ENCODE measurements at places on chromosomes 3 and 15.
A peak's percentile ranks its signal among the peaks of the same experiment; 100 is the strongest.

- DNase-seq: no peak
Observed at GRCh38 chr15:99506399-99506798, 59.4 kb upstream of the MEF2A start.

GRCh38 chr15:84633311-84634227 is 20.5 kb downstream of the WDR73 start:
- peak; percentile 43 for DNase-seq

GRCh38 chr15:75159244-75159643 is 42.4 kb upstream of the C15orf39 start:
- no peak for DNase-seq

GRCh38 chr3:123971406-123971805 is 10.4 kb upstream of the CCDC14 start:
- DNase-seq: no peak

- no peak for DNase-seq
Observed at GRCh38 chr3:11391174-11391879, 119.1 kb downstream of the ATG7 start.

- DNase-seq: no peak
Observed at GRCh38 chr15:95470529-95470928, 860.0 kb upstream of the NR2F2 start.

- DNase-seq: no peak
Observed at GRCh38 chr15:70867911-70868467, 14.0 kb upstream of the LARP6 start.

DNA sequence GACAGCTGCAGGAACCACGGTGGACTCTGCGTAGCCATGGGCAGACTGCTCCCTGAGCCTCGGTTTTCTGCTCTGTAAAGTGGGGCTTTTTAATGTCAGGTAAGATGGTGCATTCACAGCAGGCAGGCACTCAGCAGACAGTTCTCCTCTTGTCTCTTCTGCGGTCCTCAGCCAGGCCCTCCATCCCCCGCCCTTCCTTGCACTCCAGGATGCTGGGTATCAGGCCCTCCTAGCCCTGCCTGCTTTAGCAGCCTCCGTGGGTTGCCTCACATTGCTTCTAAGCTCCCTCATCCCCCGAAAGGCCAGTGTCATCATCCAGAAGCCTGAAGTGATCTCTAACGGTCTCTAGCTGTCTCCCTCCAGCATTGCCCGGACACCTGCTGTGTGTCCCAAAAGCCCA is 115.7 kb downstream of the WNT7A start:
- no peak for DNase-seq

DNA sequence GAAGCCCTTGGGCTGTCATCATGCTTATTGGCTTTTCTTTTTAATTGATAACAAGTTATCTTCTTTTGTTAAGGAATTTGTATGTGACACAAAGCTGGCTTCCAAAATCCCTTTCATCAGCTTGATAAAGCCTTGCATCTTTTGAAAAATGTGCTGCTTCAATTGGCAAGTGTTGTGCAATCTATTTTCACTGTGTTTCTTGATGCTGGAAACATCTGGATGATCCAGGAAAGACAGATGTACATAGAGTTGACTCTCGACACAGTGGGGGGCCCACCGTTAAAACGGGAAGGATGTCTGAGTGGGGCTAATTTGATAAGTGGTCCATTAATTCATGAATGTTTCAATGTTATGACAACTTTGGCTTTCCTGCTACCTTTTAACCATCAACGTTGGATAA is 158.3 kb upstream of the WNT5A start:
- DNase-seq: no peak

GRCh38 chr3:192915304-192915703 is 2.4 kb downstream of the MB21D2 start:
- DNase-seq: no peak

- no peak for DNase-seq
Observed at GRCh38 chr15:74171965-74172541, 1.5 kb upstream of the ISLR start.

GRCh38 chr3:143158014-143158988 is 38.7 kb downstream of the CHST2 start:
- no peak for DNase-seq

- DNase-seq: no peak
Observed at GRCh38 chr3:141184430-141184829, 47.2 kb upstream of the PXYLP1 start.

DNA sequence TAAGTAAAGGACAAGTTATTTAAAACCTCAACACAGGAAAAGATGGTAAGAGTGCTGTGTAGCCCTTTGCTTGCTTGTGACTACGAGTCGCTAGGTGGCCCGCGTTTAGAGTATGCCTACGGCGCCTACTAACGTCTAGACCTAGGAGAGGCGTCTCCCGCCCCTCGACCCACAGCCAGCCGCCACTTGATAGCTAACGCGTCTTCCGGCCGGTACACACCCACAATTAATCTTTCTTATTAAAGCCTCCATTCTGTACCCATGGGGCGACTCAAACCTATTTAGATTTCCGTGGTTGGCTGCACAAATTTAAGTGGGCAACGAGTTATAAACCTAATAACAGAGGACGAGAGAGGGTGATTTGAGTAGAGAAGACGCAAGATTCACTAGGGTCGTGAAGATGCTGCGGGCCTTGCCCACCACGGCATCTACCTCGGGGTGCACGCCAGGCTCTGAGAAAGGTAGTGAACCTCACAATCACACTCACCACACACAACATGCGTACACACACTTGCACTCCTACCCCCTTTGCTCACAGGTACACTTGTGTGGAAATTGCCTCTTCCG is 12.0 kb downstream of the SOX2 start:
- no peak for DNase-seq

- no peak for DNase-seq
Observed at GRCh38 chr15:64029110-64029509, 17.2 kb downstream of the DAPK2 start.

DNA sequence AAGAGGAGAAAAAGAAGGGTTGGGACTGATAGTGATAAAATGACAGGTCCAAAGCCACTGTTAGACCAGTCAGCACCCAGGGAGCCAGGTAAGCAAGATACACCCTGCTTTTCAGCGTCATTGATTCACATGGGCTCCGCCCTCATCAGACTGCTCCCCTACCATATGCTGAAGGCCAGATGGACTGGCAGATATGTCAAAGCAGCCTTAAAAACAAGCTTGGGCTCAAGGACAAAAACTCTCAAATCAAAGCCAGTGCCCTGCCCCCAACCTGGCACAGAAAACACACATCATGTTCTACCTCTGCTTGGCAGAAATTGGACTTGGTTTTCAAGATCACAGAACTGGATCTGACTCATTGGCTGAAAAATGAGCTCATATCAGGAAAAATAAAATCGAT is 33.4 kb downstream of the SH3BP5 start:
- no peak for DNase-seq

DNA sequence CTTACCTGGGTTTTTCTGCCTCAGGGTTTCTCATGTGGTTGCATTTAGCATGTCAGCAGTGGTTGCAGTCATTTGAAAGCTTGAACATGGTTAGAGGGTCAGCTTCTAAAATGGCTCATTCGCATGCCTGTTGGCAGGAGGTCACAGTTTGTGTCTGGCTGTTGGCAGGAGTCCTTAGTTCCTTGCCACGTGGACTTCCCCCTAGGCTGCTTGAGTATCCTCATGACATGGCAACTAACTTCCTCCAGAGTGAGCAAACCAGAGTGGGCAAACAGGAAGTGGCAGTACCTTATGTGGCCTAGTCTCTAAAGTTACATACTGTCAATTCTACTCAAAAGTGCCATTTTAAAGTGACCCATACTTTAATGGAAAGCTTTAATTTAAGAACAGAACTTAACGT is 3.4 kb upstream of the UNC13C start:
- DNase-seq: no peak

- DNase-seq: no peak
Observed at GRCh38 chr3:192273697-192274010, 453.7 kb downstream of the FGF12 start.

DNA sequence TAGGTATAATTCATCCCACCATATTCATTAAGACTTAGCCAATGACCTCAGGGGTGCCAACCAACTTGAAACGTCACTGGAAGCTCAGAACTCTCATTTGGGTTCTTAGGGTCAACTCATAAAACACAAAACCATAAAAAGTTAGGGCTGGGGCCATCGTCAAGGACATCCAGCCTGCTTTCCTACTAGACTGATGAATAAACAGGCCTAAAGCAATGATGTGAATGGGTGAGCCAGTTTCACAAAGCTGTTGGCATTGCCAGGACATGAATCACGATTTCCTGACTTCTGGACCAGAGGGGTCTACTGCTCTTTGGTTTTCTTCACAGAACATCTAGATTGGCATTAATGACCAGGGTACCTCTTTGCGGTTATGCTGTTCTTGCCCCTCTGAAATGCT is 64.7 kb downstream of the EOMES start:
- DNase-seq: no peak

- no peak for DNase-seq
Observed at GRCh38 chr15:88804257-88804656, 1.0 kb downstream of the ACAN start.

DNA sequence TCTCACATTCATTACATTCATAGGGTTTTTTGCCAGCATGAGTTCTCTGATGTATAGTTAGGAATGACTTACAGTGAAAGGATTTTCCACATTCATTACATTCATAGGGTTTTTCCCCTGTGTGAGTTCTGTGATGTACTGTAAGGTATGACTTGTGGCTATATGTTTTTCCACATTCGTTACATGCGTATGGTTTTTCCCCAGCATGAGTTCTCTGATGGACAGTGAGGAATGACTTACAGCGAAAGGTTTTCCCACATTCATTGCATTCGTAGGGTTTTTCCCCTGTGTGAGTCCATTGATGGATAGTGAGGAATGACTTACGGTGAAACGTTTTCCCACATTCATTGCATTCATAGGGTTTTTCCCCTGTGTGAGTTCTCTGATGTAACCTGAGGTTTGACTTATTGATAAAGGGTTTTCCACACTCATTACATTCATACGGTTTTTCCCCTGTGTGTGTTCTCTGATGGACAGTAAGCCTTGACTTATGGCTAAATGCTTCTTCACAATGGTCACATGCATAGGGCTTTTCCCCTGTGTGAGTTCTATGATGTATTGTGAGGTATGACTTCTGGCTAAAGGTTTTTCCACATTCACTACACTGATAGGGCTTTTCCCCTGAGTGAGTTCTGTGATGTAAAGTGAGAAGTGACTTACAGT is 47.4 kb downstream of the ZNF717 start:
- no peak for DNase-seq

DNA sequence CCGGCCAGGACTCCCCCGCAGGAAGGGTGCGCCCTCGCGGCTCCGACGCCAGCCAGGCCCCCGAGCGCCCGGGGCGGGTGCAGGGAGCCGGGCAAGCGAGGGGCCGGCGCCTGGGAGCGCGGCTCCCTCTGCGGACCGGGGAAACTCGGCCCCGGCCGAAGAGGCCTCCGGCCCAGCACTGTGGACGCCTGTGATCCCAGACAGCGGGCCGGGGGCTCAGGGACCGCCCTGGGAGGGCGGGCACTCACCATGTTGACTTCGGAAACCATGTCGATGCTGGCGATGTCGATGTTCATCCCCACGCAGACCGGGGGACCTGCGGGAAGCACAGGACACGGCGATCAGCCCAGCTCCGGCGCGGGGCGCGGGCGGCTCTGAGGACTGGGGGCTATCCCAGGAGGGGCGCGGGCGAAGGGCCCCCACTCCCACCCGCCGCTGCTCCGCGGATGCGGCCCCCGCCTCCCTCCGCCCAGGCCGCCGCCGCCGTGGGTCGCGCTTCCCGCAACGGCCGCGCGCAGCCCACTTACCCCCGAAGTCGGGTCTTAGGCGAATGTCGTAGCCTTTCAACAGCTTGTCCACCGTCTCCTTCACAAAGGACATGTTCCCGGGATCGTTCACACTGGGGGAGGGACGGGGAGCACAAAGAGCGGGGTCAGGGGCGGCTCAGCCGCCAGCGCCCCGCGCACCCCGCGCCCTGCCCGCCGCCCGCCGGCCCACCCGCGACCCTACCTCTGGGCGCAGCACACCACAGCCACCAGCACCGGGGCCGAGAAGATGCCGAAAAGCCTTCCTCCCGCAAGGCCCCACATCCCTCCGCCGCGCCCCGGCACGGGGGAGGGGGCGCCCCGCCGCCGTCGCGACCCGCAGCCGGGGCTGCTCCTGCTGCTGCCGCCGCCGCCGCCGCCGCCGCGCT is at the start of gene GABRB3:
GABRB3 (minus strand) TSS at position 913 of the 913 bp plus-strand sequence.
- no peak for DNase-seq

- no peak for DNase-seq
Observed at GRCh38 chr15:58597943-58598828, 151.3 kb downstream of the ADAM10 start.

DNA sequence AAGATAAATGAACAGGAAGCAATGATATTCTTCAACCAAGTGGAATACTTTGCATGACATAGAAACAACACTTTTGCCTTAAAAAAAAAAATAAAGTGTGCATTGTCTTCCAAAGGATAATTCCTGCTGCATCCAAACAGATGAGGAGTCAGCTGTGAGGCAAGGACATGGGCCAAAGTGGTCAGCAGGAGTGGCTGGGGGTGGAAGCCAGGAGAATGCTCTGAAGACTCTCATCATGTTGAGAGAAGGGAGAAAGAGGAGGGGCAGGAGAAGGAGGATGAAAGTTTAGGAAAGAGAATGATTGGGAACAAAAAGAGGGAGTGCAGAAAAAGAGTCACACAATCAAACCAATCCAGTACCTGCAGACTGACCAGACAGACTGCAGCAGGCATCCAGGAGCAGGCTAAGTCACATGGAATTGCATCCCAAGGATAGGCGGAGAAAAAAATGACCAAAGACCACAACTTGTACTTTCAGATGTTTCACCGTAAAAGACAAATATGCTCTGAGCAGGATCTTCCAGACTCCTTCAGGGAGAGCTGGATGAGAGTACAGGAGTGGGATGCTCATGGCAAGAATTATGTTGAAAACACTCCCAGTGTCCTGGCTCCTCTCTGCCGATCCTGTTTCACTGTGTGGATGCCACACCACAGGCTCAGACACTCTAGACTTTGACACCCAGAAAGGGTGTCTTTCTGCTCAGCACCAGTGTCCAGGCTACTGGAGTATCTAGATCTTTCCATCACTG is 11.9 kb downstream of the ABI3BP start:
- DNase-seq: no peak

- DNase-seq: no peak
Observed at GRCh38 chr15:92531406-92531805, 124.2 kb downstream of the FAM174B start.

- DNase-seq: peak; percentile 9
Observed at GRCh38 chr15:95446854-95447253, 883.6 kb upstream of the NR2F2 start.

DNA sequence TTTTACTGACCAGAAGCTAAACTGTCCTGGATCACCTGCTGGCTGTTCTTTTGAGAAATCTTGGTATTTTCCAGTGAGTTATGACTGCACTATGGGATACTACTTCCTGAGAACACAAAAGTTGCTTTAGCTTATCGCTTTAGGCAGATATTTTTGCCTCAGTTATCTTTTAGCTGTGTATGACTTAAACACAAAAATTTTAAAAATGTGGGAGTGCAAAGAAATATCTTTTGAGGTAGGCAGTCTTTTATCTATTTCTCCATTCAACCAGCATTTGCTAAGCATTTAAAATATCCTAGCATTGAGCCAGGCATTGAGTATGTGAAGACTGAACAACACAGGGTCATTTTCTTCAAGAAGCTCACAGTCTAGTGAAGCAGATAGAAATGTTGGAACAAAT is 981.9 kb downstream of the FHIT start:
- no peak for DNase-seq

GRCh38 chr3:184526088-184526433 is 35.5 kb upstream of the EPHB3 start:
- no peak for DNase-seq

All from stimulated activated CD8-positive, alpha-beta memory T cell treated with anti-CD3 and anti-CD28 coated beads, Interleukin-7, amount 100 ng/mL, for 4 hours (primary cell).